ENCODE measurements at places on chromosomes 3 and 15. TPM values are rescaled to one million over a fixed set of nuclear protein-coding genes. Genes with fewer than 3 reads are reported as not detected.
A peak's percentile ranks its signal among the peaks of the same experiment; 100 is the strongest.

DNA sequence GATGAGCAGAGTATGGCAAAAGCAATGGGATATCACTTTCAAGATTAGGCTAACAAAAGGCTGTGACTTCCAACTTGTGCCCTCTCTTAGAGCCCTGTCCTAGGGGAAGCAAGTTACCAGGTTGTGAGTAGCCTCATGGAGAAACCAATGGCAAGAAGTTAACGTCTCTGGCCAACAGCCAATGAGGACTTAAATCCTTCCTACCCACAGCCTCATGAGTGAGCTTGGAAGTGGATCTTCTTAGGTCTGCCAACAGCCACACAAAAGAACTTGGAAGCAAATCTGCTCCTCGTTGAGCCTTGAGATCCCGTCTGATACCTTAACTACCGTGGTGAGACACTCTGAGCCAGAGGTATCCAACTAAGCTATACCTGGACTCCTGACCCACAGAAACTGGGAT lies 5.7 kb downstream of the NME9 start:
- DNase-seq = no peak

DNA sequence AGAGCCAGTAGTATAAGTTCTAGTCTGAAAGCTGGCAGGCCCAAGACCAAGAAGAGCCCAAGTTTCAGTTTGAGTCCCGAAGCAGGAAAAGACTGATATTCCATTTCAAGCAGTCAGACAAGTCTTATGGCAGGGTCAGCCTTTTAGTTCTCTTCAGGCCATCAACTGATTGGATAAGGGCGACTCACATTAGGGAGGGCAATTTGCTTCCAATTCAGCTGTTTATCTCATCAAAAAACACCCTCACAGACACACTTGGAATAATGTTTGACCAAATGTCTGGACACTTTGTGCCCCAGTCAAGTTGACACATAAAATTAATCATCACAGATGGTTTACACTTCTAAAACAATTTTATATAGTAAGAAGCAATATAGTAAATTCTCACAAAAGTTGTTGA lies 69.7 kb downstream of the UBE2E2 start:
- no peak for DNase-seq

GRCh38 chr3:130906374-130906995 lies 12.6 kb downstream of the ATP2C1 start:
- DNase-seq = no peak

The RARB gene
- 14.0 TPM for total RNA-seq

- DNase-seq = no peak
These were observed 187.5 kb upstream of the CTNNB1 start for GRCh38 chr3:41011854-41012253.

- DNase-seq = peak; percentile 65
These were observed 496.0 kb upstream of the THBS1 start for GRCh38 chr15:39084674-39085530.

The ADGRG7 gene
- total RNA-seq = 0.78 TPM

- no peak for DNase-seq
These were observed 48.7 kb downstream of the TRAK1 start for GRCh38 chr3:42139621-42140453.

DNA sequence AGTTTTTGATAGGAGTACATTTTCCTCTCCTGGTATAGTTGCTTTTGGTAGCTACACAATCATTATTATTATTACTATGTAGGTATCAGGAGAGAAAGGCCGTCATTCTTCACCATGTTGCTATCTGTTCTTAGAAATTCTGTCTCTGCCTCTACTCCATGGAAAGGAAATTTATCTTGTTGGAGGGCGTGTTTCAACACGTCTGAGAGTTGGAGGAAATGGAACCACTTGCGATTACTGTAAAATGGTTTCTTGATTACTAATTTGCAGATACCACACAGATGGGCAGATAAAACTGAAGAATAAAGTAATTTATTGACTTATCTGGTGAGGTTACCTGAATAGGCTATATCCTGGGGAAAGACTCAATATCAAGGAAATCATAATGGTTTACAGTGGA lies 488.4 kb downstream of the NR2F2 start:
- DNase-seq = no peak

The CACNA2D2 gene
- total RNA-seq = 2.6 TPM

DNA sequence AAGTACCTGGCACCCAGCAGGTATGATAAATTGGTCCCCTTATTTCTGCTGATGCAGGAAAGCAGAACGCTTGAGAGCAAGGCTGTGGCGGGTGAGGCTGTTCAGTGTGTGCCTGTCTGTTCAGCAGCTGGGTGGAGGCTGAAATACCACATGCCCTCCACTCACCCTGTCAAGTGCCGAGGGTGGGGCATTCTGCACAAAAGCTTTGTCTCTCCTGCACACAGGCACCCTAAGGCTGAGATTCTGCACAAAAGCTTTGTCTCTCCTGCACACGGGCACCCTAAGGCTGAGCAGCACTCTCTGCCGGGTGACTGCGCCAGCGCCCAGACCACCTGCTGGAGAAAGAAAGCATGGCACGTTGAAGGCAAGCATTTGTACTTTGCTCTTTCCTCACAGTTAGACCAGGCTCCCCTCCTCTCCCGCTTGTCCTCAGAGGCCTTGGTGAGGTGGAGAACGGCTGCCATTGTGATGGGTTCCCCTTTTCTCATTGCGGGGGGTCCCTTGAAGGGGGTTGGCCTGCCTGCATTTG lies 97.5 kb downstream of the BDH1 start:
- DNase-seq = no peak

The LINGO1 gene
- total RNA-seq = 1.7 TPM

- no peak for DNase-seq
These were observed 13.4 kb upstream of the RTP3 start for GRCh38 chr3:46484388-46484787.

The NR2E3 gene
- 0.23 TPM for total RNA-seq

GRCh38 chr3:53137835-53138446 lies 7.7 kb upstream of the RFT1 start:
- no peak for DNase-seq

DNA sequence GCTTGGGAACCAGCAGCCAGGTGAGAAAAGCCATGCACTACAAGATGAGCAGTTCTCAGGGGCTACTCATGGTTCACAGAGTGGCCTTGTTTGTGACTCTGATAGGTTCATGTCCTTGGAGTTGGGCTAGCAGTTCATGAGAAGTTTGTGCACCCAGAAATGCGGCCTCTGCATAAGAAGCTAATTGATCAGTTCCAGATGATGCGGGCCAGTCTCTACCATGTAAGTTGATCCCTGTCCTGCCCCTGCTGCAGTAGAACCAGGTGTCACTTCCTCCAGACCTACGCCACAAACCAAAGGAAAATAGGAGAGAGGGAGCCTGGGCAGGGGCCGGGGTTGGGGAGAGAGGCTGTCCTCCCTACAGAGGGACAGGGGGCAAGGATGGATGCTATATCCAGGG lies 27.2 kb upstream of the MANF start:
- DNase-seq = no peak

GRCh38 chr3:122105626-122106025 lies 50.5 kb downstream of the CD86 start:
- no peak for DNase-seq

The PP2D1 gene
- not detected for total RNA-seq

DNA sequence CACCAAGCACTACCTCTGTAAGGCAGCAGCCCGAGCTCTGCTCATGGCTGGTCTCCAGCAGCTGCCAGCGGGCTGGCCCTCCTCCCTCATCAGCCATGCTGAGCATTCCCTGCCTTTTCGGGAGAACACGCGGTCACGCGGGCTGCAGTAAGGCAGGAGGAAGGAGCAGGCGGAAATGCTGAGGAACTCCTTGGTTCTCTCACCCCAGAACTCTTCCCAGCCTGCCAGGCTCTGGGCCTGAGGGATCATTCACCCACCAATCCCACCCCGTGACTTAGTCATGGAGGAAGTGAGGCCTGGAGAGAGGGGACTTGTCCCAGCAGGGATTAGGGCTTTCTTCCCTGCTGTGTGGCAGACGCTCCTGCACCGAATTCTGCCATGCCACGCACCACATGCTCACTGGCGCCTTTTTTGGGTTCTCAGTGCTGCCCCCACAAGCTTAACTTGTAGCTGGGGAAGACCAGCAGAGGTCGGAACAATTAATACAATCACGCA lies 42.9 kb upstream of the RPL32 start:
- peak; percentile 61 for DNase-seq

DNA sequence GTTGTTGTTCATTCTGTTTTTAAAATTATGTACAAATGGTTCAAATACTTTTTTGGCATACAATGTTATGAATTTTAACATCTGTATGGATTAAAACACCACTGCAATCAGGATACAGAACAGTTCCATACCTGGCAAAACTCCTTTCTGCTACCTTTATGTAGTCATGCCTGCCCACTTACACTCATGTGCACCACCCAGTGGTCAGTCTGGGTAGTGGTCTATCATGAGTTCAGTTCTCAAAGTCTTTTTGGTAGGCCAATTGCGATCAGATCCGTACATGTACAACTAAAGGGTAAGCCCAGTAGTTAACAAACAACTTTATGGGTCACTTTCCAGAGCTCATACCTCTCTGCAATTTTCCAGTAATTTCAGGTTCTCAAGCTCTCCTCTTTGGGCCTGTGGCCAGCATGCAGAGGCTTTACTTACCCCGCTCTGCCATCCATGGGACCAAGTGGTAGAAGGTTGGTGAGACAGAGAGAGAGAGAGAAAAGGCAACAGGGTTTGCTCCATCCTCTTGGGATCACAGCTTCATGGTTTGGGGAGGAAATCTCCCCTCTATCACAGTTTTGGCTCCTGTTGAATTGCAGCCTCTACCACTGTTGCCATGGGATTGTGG lies 63.9 kb upstream of the FAM98B start:
- DNase-seq = peak; percentile 72

All from ureter (tissue), 1 donor.